ENCODE measurements at places on chromosomes 2 and 18. TPM values are rescaled to one million over a fixed set of nuclear protein-coding genes. Genes with fewer than 3 reads are reported as not detected.

GRCh38 chr2:20433249-20433648, 13.6 kb upstream of the RHOB start:
- no peaks in the 10 kb centered on the region for H3K4me1 ChIP-seq
- DNase-seq: no peak
- peaks cover 8% of the 10 kb centered on the region for H3K27me3 ChIP-seq
- no peak overlapping the region for H3K27ac ChIP-seq
- no peak overlapping the region for H3K4me3 ChIP-seq

CCL20 gene
- total RNA-seq: 0.36 TPM

DNA sequence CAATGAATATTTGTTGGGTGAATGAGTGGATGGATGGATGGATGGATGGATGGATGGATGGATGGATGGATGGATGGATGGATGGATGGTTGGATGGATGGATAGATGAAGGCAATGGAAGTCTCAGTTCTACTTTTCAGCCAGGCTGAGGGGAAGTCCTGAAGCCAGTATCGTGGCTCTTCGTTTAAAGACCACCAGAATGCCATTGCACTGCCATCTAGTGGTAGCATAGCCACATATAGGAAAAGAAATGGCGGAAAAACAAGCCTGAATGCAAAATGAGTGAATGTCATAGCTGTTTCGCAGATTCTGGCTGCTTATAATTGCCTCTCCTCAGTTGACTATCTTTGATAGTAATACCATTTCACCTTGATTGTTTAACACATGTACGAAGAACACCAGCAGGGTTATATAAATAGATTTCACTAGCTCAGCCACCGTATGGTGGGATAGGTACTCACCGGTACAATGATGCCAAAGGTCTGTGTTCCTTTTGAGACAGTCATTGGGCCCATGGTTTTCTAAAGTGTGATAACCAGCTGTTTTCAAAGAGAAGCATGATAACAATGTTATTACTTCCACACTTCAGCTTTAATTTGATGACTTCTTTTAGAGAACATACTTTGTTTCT, 62.3 kb upstream of the GREB1L start:
- H3K4me1 ChIP-seq: no peaks in the 10 kb centered on the region
- H3K4me3 ChIP-seq: no peak overlapping the region
- H3K27me3 ChIP-seq: peaks cover 3% of the 10 kb centered on the region
- no peak overlapping the region for H3K27ac ChIP-seq

DNA sequence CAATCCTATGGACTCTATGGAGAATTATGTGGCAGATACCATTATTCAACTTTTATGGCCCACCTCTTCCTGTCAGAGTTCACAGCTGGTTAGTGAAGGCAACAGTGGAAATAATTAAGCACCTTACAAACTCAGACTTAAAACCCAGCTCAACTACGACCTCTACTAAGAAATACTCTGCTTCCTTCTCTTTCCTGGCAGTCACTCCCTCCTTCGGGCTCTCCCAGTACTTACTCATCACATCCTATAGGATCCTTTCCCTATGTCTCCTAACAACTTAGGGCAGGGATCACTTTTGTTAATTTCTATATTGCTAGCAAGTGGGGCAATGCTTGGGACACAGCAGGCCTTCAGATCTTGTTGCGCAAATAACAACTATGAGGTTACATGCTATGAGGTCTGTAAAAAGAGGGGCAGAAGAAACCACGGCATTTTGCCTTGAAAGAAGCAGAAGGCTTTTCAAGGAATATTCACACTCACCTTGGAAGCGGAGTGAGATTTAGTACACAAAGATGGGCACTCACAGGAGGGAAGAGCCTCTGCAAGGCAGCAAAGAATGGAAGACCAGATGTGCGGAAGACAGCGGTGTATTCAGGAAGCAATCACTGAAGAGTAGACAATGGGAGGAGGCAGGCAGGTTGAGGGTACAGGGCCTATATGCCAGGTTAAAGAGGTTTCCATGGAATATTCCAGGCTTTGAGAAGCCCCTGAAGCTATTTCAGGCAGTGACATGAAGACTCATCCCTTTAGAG, 2.1 kb downstream of the STK39 start:
- H3K27ac ChIP-seq: no peak overlapping the region
- H3K27me3 ChIP-seq: no peaks in the 10 kb centered on the region
- DNase-seq: no peak

DNA sequence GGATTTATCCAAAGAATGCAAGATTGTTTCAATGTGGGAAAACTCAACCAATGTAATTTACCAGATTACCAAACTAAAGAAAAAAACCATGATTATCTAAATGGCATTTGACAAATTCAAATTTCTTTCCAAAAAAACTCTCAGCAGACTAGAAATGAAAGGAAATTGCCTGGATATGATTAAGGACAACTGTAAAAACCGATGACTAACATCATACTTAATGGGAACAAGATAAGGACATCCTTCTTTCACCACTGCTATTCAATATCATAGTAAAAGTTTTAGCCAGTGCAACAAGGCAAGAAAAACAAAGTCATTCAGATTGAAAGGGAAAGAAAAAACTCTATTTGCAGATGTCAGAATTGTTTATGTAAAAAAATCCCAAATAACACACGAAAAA, 4.4 kb upstream of the CCDC150 start:
- no peak overlapping the region for H3K4me3 ChIP-seq
- DNase-seq: no peak
- no peaks in the 10 kb centered on the region for H3K27me3 ChIP-seq
- peaks cover 10% of the 10 kb centered on the region for H3K36me3 ChIP-seq

GRCh38 chr18:49008716-49009115, 58.0 kb upstream of the SMAD7 start:
- H3K27ac ChIP-seq: no peak overlapping the region
- H3K4me1 ChIP-seq: peaks cover 23% of the 10 kb centered on the region
- DNase-seq: no peak

TLX2 gene
- 0.18 TPM for total RNA-seq

DNA sequence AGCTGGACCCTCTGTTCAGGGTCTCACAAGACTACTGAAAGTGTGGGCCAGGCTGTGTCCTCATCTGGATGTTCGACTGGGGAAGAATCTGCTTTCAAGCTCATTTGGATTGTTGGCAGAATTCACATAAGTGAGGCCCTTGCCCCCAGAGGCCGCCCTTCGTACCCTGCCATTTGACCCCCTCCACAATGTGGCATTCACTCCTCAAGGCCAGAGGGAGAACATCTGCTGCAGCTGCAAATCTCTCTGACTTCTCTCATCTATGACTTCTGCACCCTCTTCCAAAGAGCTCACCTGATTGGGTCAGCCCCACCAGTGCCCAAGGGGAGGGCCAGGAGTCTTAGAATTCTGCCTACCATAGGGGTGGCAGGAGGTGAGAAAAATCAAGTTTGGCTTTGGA, 3.9 kb upstream of the CNDP2 start:
- H3K4me1 ChIP-seq: peaks cover 14% of the 10 kb centered on the region
- peaks cover 2% of the 10 kb centered on the region for H3K27me3 ChIP-seq
- no peaks in the 10 kb centered on the region for H3K36me3 ChIP-seq
- H3K27ac ChIP-seq: no peak overlapping the region
- DNase-seq: no peak
- H3K4me3 ChIP-seq: no peak overlapping the region

DNA sequence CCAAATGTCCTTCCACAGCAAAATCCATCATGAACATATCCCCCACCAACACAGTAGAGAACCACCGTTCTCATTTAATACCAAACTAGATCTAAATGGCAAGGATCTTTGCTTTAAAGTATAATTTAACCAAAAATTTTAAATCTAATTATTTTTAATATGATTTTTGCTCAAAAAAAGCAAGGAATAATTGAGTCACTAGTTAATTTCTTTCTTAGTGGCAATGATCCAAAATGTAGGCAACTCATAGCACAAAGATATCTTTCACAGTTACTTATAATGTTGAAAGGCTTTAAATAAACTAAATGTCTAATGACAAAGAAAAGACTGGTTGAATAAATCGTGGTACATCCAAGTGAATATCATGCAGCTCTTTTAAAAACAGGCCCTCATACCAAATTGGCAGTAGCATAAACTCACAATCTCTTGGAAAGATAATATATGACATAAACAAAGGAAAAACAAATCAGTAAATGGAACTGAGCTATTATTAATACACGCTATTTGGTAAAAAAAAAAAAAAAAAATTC, 20.3 kb downstream of the PTPN2 start:
- DNase-seq: no peak
- no peak overlapping the region for H3K27ac ChIP-seq
- H3K27me3 ChIP-seq: no peaks in the 10 kb centered on the region

CCBE1 gene
- total RNA-seq: 71.1 TPM

- no peak overlapping the region for H3K4me3 ChIP-seq
- no peaks in the 10 kb centered on the region for H3K27me3 ChIP-seq
- H3K36me3 ChIP-seq: peaks cover 2% of the 10 kb centered on the region
- H3K27ac ChIP-seq: no peak overlapping the region
- H3K4me1 ChIP-seq: no peaks in the 10 kb centered on the region
- no peak for DNase-seq
Observed at GRCh38 chr2:55301277-55301676, 32.2 kb upstream of the MTIF2 start.
